ENCODE measurements at places on chromosomes 2 and 18.
A peak's percentile ranks its signal among the peaks of the same experiment; 100 is the strongest.

- no peak for DNase-seq
Measured at GRCh38 chr2:110993557-110994231, 127.0 kb upstream of the BCL2L11 start.

GRCh38 chr2:53075760-53076159 is 691.8 kb upstream of the CHAC2 start:
- DNase-seq = no peak

GRCh38 chr2:182906454-182906853 is 40.0 kb upstream of the FRZB start:
- DNase-seq = no peak

DNA sequence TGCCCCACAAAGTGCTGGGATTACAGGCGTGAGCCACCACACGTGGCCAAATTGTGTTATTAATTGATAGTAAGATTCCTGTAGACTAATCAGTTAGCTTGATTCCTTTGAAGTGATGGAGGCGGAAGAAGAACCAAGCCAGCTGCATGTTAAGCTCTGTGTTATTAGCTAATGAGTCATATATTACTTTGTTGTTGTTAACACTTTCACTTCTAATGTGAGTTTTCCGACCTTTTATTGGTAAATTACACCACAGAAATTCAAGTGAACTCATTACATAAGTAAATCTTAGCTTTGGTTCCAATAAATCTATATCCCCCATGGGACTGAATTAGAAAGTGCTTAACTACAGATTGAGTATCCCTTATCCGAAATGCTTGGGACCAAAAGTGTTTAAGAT is 20.3 kb downstream of the CHMP1B start:
- DNase-seq = no peak

DNA sequence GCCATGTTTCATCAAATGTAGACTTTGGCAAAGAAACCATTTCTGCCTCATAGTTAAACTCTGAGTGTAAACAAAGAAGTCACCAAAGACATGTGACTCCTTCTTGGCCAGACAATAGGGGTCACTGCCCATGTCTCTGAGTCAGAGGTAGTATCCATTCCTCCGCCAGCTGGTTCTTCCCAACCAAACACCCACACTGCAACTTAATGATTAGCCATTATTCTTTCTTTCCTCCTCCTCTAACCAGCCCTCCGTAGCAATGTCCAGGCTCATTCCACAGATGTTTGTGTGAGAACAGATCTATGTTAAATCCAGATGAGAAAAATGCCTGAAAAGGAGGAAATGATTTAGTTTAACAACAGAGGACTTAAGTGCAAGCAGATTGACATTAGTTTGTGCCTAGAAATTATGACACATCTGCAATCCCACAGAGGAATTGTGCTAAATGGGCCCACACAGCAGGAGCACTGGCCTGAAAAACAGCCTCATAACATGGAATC is 127.9 kb upstream of the SH3BP4 start:
- DNase-seq = no peak

DNA sequence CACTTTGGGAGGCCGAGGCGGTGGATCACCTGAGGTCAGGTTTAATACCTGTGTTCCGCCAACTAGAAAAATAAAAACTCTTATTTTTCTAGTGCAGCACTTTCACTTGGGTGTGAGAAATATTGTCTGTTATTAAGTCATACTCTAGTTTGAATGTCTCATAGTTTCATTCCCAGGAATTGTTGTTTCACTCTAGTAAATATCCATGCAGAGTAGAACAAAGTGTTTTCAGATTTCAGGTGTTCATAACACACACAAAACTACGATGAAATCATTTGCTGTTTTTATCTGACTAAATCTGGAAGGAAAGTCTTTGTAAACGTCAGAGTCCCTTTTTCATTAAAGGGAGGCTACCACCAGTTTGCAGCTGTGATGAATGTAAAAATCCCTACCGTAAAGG is 4.0 kb downstream of the FAM117B start:
- DNase-seq = no peak

- no peak for DNase-seq
Measured at GRCh38 chr2:188042412-188042811, 249.3 kb upstream of the GULP1 start.

DNA sequence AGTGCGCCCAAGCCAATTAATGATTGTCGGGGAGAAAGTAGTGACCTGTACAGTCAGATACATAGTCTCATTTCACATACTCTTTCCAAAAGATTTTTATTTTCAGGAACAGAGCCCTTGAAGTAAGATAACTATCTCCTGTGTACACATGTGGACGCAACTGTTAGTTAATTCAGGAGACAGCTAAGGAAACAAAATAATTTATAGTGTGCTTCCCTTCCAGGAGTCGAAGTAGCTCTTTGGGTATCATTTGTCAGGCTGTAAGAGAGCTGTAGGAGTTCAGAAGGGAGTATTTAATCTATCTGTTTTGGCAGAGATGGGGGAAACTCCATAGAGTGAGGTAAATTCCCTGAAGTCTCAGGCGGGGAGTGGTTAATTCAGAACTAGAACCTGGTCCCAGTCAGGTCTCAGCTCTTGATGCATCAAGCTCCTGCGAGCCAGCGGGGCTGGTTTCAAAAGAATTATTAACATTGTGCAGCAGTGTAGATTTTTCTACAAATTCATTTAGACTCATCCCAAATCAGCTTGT is 63.0 kb downstream of the MAPK4 start:
- no peak for DNase-seq

DNA sequence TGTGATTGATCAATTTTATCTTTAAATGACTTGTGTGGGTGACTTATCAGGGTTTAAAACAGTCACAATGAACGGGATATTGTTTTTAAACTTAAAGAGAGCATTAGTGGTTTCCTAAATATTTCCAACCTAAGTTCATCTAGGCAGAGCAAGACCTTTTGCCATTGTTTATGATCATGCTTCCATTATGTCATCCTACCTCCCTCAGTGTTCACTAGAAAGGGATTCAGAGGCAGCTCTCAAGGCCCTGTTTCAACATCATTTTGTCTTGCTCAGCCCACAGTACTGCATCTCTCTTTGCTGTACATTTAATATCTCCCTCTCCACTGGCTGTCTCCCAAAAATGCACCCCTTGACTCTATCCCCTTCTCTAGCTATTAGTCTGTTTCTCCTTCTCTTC is 21.5 kb upstream of the PELI1 start:
- no peak for DNase-seq

- no peak for DNase-seq
Measured at GRCh38 chr2:176780348-176780747, 432.2 kb upstream of the HNRNPA3 start.

GRCh38 chr18:24270358-24270936 is 127.2 kb downstream of the OSBPL1A start:
- no peak for DNase-seq

DNA sequence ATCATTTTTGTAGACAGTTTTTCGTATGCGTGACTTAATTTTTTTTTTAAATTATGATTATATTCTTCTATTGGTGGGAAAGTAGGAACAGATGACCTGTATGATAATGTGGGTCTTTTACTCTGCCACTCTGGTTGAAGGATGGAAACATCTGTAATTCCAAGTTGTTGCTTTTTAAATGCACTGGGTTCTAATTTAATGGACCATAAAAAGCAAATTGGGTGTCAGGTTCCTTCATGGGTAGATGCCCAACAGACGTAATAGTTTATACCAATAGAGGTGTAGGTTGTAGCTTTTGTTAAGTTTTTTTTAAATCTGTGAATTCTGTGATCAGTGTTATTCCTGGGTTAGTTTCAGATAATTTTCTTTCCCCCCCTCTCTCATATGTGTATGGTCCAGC is 117.6 kb downstream of the MAP4K4 start:
- DNase-seq = no peak

GRCh38 chr2:168539945-168540344 is 83.9 kb downstream of the CERS6 start:
- DNase-seq = no peak

DNA sequence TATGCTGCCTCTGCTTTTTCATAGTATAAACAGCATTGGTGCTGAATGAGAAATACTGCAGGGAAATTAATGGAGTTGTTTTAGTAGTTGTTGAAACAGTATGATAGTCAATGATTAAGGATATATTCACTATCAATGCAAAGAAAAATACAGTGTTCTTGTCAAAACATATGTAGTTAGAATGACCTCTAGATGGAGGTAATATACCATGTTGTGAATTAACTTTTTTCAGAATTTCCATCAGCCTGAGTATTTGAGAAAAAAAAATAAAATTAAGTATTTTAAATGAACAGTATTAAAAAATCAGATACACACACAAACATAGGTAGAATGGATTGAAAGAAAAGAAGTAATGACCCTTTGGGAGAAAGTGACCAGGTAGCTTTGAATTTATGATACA is 59.5 kb downstream of the RMDN2 start:
- no peak for DNase-seq

DNA sequence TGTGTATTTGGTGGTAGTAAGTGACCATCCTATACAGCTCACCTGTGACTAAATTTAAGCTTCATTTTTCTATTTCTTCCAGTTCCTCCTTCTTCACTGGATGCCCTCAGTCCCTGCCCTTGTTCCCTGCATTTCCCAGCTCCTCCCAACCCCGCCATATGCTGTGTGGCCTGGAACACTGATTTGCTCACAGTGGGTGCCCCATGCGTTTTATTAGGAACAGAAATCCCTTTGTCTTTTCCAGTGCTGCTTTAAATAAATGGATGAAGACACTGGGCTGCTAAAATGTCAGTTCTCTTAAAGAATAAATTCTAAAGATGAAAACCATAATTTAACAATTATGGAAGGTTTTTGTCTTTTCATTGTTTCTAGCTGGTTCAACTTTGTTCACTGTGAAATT is 477.3 kb downstream of the DCDC2C start:
- no peak for DNase-seq

DNA sequence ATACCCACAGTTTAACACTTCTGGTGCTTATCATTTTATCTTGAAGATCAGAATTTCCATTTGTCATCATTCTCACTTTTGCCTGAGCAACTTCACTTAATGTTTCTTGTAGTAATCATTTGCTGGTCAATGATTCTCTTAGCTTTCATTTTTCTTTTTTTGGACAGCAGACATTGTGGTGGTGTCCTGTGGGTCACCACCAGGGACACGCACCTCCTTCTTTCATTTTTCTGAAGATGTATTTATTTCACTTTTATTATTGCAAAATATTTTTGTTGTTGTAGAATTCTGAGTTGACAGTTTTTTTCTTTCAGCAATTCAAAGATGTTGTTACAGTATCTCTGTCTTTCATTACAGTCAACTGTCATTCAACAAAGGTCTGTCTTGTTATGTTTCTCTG is 84.3 kb downstream of the FAM168B start:
- no peak for DNase-seq

GRCh38 chr2:167293172-167293781 is 405.0 kb downstream of the XIRP2 start:
- peak; percentile 31 for DNase-seq

GRCh38 chr2:226548732-226549131 is 250.9 kb downstream of the IRS1 start:
- DNase-seq = no peak

GRCh38 chr2:102238039-102238756 is 51.4 kb downstream of the IL1RL2 start:
- DNase-seq = no peak

- peak; percentile 58 for DNase-seq
Measured at GRCh38 chr2:66433945-66434678, 813 bp upstream of the MEIS1 start.

GRCh38 chr2:217623281-217623912 is 379.4 kb downstream of the TNS1 start:
- no peak for DNase-seq

- DNase-seq = no peak
Measured at GRCh38 chr2:101806701-101807100, 109.2 kb downstream of the MAP4K4 start.

DNA sequence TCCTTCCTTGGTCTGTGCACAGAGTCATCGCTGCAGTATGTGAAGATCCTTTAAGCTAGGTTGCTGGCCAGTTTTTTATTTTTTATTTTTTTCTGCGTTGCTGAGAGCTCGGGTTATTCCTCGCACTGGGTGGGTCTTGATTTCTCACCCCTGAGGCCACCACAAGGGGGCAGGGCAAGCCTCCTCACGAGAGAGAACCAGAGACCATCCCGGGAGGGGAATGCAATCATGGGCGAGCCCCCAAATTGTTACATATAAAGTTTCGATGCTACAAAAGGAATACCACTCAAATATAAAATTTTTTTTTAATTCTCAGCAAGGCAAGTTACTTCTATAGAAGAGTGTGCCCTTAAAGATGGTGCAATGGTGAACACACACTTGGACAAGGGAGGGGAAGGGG is 24.9 kb downstream of the HTR2B start:
- no peak for DNase-seq
